ENCODE measurements at places on chromosomes 11 and 22.

GRCh38 chr11:129614256-129614944 is 201.2 kb upstream of the TMEM45B start:
- DNase-seq, result no peak

- DNase-seq, result no peak
Measured at GRCh38 chr11:86575208-86575855, 97.1 kb downstream of the ME3 start.

- no peak for DNase-seq
Measured at GRCh38 chr22:49202226-49202625, 625.4 kb downstream of the BRD1 start.

GRCh38 chr22:23268877-23269276 is 88.6 kb downstream of the BCR start:
- no peak for DNase-seq

- DNase-seq, result no peak
Measured at GRCh38 chr22:35460688-35461087, 60.7 kb downstream of the MCM5 start.

- no peak for DNase-seq
Measured at GRCh38 chr11:75814363-75814676, 690 bp upstream of the UVRAG start.

DNA sequence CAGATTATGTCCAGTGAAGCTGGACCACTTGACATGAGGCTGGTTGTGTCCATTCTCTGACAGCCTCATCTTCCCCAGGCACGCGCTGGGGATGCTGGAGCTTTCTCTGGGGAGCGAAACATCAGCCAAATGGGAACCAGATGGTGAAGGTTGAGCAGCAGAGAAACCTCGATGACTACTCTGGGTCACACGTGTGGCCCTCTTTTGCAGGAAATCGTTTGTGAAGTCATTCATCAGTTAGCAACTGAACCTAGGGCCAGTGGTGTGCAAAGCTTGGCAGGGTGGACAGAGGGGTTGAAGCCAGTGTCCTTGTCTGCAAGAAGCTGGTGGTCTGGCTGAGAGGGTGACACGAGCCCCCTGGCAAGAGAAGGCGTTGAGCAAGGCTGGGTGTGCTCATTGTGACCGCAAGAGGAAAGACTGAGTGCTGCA is 109.8 kb downstream of the ZBTB16 start:
- DNase-seq, result no peak

DNA sequence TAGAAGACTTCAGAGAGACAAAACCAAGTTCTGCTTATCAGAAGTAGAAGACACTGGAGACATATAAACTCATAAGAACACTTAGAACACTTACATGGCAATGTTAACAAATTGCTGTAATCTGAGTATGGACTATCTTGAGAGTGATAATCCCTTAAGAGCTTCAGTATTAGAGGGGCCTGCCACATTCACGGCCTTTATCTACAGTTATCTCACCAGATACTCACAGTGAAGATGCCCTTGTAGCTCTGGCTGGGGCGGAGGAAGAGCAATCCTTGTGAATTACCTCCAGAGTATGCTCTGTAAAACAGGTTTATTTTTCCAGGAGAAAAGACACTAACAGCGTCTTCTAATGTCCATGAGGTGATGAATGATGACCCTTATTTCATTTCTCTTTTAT is 762.8 kb downstream of the FAM181B start:
- DNase-seq, result no peak

DNA sequence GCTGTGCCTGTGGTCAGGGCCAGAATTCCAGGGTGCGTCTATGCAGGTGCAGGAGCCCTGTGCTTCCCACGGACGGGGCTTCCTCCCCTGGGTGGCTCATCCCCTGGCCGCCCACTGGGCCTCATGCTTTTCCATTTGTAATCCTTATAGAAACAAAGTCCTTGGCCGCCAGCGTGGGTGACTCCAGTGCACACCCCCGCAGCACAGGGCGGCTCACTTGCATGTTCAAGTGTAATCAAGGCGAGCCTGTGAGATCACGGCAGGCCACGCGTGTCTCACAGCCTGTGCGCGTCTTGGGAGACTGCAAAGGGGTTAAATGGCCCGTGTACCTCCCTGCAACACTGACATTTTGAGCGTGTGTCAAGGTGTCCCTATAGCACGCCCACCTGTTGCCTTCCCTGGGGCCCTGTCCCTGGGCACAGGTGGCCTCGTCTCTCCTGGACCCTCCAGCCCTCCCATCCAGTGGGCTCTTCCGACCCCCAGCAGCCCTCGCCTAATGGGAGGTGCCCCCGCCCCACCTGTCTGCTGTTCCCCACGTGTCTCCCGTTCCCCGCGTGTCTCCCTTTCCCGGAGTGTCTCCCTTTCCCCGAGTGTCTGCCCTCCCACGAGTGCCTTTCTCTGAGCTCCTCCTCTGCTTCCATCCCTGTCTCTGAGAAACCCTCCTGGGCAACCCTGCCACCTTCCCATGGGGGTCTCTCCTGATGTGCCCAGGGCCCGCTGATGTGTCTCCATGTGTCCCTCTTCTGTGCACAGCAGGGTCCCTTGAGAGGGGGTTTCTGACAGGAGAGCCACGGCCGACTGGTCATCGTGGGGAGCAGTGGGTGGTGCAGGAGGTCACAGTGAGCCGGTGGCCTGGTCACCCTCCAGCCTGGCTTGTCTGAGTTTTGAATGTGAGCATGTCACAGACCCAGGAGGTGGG is 1215.3 kb downstream of the BRD1 start:
- DNase-seq, result no peak

DNA sequence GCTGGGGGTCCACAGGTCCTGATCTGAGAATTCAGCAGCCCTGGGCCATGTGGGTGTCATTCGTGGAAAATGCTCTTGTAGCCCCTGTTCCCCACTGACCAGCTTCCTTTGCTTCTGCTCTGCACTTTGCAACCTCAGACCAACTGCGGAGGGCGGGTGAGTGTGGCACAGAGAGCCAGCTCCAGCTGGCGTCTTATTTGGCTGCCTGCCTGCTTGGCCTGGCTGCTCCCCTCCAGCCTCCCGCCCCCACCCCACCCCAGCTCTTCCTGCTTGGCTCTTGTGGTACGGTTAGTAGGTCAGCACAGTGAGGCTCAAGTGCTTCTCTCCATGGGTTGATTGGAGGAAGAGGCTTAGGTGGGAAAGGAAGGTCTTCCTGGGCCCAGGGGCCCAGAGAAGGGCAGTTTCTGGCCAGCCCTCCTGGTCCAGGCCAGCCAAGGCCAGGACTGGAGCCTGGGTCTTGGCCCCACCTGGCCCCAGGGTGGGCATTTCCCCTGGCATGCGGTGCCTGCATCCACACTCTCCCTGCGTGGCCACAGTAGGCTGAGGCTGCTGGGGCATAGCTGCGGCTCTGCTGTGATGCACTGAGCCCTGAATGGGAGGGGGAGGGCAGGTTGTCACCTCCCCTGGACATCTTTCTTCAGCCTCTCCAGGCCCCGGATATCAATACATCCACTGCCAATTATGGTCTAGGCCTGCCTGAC is 26.5 kb downstream of the MYO7A start:
- no peak for DNase-seq

- DNase-seq, result no peak
Measured at GRCh38 chr22:38243007-38243765, 29.6 kb downstream of the TMEM184B start.

DNA sequence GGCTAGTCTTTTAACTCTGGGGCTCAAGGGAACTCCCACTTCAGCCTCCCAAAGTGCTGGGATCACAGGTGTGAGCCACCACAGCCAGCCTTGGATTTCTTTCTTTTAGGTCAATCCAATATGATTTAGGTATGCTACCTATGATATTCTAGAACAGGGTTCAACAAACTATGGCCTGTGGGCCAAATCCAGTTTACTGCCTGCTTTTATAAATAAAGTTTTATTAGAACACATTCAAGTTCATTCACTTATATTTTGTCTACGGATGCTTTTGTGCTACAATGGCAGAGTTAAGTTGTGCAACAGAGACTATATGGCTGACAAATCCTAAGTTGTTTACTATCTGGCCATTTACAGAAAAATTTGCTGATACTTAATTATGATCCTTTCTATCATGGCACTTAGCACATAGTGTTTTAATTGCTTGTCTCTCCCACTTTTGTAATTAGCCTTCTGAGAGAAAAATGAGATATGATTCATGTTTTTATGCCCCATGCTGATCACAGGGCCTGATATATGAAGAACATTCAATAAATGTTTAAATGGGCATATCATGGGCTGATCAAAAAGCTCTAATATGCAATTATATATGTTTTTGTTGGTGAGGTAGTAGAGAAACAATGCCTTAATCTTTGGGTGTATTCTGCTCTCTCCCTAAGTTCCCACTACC is 109.6 kb downstream of the STIM1 start:
- no peak for DNase-seq

GRCh38 chr11:15468466-15468865 is 353.7 kb downstream of the INSC start:
- DNase-seq, result no peak

DNA sequence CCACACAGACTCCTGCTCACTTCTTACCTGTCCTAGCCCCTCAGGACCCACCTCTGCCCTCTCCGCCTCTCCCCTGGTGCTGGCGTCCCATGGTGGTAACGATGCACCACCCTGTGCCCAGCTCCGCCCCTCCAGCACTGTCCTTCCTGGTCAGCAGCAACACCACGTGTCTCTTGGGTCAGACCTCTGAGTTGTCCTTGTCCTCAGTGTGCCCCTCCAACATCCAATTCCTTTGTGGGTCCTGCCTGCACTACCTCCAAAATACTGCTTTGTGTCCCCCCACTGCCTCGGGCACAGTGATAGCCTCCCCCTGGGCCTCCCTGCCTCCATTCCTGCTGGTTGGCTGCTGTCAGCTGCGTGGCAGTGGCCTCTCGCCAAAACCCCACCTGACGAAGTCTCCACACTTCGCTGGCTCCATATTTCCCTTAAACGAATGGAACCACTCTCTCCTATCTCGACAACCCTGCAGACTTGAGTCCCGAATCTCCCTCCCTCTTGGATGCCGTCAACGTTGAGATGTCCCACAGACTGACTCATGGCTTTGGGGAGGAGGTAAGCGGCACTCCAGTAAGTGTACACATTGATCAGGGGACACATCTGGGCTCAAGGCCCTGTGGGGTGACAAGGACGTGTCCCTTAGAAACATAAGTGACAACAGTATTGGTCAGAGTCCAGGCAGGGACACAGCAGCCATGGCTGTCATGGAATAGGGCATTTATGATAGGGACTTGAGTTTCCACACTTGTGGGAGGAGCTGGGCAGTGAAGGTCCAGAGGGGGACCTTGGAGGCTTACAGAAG is 42.8 kb downstream of the SHISAL1 start:
- no peak for DNase-seq

DNA sequence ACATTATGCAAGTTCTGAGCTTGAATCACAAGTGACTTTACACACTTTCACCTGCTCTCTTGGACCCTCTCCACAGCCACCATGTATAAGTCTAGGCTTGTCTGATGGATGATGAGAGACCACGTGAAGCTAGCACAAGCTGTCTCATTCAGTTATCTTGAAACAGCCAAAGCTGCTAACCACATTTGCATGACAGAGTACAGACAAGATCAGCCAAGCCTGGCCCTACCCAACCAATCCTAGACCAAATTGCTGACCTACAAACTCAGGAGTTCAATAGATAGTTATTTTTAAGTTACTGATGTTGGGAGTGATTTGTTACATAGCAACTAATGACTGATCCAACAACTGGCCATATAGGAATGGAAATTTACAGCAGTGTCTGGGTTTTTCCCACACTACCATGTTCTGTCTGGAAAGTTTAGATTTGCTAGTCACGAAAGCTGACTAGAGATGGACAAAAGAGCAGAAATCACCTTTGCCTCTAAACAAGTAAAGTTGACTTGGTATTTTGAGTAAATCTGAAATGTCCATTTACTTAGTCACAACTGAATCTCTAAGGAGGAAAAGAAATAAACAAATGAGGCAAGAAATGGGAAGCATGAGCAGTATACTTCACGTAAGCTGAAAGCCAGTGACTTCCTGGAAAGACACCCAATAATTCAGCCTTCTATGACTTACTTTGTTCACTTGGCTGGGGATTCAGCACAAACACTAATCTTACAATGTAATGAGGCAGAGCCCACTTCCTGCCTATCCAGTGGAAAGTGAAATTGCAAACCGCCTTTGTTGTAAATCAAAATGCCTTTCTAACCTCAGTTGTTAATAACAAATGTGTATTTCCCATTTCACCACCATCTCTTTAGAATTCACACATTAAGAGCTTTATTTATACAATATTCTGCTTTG is 101.7 kb downstream of the FAM181B start:
- DNase-seq, result no peak

- DNase-seq, result no peak
Measured at GRCh38 chr22:17266251-17266971, 47.2 kb upstream of the ADA2 start.

DNA sequence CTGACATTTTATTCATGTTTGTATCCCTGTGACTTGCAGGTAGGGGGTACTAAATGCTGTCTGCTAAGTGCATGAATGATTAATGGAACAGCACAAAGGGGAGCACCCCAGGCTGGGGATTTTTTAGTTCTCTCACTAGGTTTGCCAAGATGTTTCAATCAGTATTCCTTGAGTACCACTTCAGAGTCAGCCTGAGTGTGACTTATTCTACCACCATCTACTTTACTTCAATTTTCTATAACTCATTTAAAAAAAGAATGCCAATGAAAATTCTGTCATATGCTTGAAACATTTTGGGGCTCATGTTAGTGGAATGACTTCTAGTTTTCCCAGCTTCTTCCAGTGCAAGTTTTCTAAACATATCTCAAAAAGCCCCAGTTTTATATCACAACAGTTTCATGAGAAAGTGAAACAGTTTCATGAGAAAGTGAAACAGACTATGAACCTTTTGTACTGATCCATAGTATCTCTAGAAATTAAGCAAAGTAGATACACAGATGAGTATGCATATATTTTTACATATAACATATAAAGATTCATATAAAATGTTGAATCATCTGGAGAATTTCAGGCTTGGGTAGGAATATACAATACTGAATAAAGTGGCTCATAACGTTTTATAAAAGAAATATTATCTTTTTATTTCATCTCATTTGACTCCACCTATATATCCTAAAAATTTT is 252.4 kb downstream of the GRM5 start:
- DNase-seq, result no peak

DNA sequence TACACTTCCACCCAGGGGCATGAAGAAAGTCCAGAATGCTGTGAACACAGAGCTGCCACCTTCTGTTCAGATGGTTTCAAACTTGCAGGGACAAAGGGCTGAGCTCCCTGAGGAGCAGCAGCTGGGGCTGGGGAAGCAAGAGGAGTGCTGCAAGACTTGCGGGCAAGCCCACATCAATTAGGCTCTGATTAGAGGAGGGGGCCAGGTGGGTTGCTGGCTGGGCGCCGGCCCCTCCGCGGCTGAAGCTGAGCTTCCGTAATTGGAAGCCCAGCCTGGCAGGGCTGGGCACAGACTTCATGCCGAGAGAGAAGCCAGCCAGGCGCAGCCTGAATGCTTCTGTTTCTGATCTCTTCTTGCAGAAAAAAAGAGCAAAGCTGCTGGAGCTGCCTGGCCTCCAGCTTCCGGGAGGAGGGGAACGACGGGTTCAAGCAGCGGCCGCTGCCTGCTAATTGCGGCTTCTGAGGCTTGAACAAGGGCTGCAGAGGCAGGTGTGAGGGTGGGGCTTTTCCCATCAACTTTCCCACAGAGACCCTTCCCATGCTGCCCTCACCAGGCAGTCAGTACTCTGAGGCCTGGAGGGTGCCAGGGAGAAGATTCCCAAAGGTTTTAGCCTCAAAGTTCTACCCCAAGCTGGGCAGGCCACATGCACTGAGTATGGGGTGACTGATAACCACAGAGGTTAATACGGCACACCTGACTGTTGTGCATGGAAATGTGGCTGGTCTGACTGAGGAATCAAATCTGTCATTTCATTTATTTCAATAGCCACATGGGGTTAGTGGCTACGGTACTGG is 91.1 kb upstream of the LMO1 start:
- DNase-seq, result no peak

Data from CD4-positive, alpha-beta T cell treated with Interferon gamma for 1 hour (primary cell).